ENCODE measurements at places on chromosomes 2 and 18. TPM values are rescaled to one million over a fixed set of nuclear protein-coding genes. Genes with fewer than 3 reads are reported as not detected.

Gene ANKRD29
- total RNA-seq, result 6.1 TPM

DNA sequence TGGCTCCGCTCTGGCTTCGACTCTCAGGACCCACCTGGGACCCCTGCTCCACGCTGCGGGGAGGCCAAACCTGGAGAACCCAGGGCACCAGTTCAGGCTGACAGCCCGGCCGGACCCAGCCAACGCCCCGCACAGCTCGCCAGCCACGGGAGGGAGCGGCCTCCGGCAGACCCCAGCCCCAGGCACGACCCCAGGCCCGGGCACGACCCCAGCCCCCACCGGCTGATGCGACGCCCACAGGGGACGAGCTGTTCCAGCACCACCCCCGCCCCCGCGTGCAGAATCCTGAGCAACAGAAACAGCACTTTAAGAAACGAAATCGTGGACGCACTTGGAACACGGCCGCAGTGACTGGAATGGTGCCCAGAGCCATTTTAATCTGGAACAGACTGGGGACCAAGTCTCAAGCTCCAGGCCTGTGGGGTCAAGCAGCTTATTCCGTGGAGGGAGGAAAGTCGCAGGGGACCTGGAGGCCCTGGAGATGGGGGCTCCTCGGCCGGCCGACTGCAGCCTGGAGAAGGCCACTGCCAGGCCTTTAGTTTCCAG, 74.2 kb downstream of the MBP start:
- peak; percentile 65 for DNase-seq

Gene RFX8
- total RNA-seq, result 24.1 TPM

GRCh38 chr2:30990176-30990575, 148.1 kb downstream of the GALNT14 start:
- no peak for DNase-seq

Data from fibroblast of the aortic adventitia (primary cell).